ENCODE measurements at places on chromosomes 4 and X.

- DNase-seq = no peak
Measured at GRCh38 chrX:140439476-140439875, 65.4 kb downstream of the SOX3 start.

GRCh38 chrX:127390316-127390715, 570.8 kb downstream of the PRR32 start:
- no peak for DNase-seq

GRCh38 chr4:105963461-105964400, 68.5 kb downstream of the NPNT start:
- DNase-seq = no peak

DNA sequence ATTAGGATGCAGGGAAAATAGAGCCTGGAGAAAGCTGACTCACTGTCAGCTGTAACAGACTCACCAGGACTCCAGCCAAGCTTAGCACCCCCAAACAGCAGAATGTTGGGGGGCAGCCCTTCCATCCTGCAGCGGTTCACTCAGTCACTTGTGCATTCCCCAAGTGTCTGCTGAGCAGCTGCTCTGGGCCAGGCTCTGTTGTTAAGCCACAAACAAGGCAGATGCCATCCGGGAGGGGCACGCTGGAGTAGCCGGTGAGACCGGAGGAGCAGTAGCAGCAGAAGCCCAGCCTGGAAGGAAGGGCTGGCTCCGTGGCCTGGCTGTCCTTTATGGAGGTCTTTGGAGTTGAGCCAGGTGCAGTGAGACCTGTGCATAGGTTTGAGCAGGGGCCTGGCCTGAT, 22.0 kb downstream of the CCNQ start:
- no peak for DNase-seq

Measured in kidney capillary endothelial cell (primary cell).